ENCODE measurements at places on chromosomes 6 and 20.

GRCh38 chr6:97077380-97077779, 152.9 kb downstream of the KLHL32 start:
- DNase-seq = no peak

- DNase-seq = no peak
Measured at GRCh38 chr6:68333442-68333841, 301.6 kb upstream of the ADGRB3 start.

DNA sequence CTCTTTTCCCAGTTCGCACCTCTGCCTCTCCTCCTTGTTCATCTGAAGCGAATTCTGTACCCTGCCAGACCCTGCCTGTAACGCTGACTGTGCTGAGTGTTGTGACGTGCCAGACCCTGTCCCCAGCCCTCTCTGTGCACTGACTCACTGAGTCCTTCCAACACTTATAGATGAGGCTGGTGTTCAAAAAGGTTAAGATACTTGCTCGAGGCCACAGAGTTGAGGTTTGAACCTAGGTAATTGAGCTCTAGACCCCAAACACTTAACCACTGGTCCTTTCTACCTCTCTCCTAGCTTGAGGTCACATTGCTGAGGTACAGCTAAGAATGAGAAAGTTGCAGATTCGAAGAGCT, 45.7 kb upstream of the NEDD9 start:
- no peak for DNase-seq

GRCh38 chr20:59175861-59176260, 12.2 kb downstream of the ZNF831 start:
- DNase-seq = no peak

DNA sequence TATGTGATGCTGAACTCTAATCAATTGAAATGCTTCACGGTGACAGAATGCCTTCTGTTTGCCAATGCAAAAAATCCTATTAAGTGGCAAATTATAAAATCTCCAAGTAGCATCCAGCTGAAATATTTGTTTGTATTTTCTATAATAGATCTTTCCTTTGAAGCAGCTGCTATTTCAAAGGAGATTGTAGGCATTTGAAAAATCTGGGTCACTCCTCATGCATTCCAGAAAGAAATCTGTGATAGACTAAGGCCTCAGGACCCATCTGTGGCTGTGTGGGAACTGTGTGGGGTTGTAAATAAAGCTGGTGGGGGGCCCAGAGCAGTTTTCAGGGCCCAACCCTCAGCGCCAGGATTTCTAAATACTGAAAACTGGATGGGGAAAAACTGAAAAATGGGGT, 216.9 kb upstream of the ARG1 start:
- no peak for DNase-seq

DNA sequence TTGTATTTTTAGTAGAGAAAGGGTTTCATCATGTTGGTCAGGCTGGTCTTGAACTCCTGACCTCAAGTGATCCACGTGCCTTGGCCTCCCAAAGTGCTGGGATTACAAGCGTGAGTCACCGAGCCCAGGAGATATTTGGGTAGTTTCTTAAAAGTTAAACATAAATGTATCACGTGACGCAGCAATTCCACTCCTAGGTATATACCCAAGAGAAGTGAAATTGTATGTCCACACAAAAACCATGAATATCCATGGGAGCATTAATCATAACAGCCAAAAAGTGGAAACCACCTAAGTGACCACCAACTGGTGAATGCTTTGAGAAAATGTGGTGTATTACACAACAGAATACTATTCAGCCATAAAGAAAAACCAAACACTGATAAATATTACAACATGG, 164.8 kb downstream of the MRPL14 start:
- no peak for DNase-seq

- DNase-seq = no peak
Measured at GRCh38 chr20:61300709-61301108, 48.6 kb downstream of the CDH4 start.

GRCh38 chr20:31869942-31870725, at the start of the genes DUSP15 and TTLL9:
DUSP15 (minus strand) TSS chr20:31870527; CDS start chr20:31870337, 190 bp downstream.
TTLL9 (plus strand) TSS chr20:31870634; CDS start chr20:31871127, 493 bp downstream.
- DNase-seq = peak; percentile 70

DNA sequence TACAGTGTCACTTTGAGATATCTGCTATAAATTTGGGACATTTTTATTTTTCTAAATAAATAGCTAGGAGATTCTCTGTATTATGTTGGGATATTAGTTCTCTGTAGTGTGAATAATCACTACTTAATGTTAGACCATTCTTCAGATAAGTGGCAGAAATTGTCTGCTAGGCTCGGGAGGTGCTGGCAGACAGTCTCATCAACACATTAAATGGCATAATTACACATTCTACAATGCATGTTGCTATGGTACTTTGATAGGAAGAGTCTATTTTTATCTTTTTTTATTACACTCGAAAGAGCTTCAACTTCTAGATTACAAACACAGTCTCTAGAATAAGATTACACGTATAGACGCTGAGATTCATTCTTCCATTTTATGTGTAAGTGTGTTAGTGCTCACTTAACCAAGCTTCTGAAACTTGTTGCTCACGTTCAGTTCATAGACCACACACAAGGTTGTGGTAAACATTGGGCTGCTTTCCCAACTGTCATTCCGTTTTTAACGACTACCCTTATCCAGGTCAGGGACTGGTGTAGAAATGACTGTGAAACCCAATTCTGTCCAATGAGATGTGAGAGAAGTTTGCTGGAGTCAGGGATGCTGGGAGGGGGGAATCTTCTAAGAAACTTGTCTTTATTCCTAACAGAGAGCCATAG, 78.6 kb downstream of the TPBG start:
- DNase-seq = no peak
